ENCODE measurements at places on chromosomes 11 and 22.

DNA sequence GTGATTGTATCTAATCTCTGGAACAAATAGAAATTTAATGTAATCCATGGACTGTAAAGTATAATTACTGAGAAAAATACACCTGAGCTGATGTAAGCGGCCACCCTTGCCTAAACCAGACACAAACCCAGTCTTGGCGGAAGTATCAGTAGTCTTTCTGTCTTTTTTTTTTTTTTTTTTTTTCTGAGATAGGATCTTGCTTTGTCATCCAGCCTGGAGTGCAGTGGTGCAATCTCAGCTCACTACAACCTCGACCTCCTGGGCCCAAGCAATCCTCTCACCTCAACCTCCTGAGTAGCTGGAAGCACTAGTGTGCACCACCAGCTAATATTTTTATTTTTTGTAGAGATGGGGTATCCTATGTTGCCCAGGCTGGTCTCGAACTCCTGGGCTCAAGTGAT lies 5.5 kb upstream of the CXCR5 start:
- DNase-seq: no peak

GRCh38 chr11:3127706-3128355 lies 37.3 kb downstream of the OSBPL5 start:
- DNase-seq: no peak

DNA sequence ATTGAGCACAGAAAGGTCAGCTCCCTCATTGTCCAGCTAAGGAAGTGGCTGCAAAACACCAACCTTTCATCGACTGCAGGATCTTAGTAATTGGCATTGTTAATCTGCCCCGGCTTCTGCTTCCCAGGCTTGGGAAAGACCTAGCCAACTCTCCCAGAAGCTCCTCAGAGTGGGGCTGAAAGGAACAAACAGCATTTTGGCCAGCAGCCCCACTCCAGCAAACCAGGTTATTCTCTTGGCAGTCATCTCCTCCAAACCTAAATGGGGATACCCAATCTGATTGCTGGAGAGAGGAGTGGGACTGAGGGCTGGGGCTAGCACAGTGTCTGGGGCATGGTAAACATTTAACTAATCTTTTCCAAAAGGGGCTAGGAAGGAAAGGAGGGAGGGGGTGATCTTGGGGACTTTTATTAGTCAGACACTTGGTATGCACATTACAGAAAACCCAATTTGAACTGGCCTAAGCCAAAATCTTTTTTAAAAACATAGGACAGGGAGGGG lies 294.4 kb downstream of the MN1 start:
- DNase-seq: no peak

DNA sequence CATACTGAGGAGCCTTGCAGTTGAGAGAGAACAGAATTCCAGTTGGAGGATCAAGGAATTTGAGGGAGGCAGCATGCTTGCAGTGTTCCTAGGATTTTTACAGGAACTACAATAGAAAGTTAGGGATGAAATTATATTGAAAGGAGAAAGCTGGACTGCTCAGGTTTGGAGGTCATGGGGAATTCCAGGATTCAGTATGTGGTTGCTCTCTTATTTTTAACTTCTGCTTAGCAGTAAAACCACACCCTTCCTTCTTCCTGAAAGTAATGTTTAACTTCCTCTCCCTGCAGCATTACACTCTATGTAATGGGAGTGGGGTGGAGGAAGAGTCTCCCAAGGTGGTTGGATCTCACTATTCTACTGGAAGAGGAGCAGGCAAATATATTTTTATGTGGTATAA lies 31.3 kb downstream of the CTNND1 start:
- DNase-seq: no peak

GRCh38 chr11:44876194-44876723 lies 74.4 kb downstream of the TP53I11 start:
- DNase-seq: no peak

GRCh38 chr11:114483929-114484328 lies 44.7 kb downstream of the REXO2 start:
- no peak for DNase-seq

DNA sequence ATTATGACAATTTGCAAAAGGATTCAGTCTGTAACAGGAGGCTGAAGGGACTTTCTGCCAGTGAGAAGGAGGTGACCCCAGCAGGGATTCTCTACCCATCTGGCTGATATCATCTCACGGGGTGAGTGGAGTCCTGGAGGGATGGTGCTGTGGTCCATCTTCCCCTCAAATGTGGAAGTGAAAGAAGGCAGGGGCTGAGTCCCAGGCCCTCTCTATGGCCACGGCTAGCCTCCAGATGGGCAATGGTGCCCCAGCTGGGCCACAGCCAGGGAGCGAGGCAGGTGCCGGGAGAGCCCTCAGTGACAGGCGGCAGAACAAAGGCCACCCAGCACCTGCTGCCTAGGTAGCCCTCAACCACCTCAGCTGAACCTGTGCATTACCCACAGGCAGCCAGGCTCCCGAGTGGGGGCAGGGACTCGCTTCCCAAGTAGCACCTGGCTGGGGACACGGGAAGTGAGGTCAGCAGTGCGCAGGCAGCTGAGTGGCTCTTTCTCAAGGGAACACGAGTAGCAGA lies 6.7 kb downstream of the NECTIN1 start:
- no peak for DNase-seq

DNA sequence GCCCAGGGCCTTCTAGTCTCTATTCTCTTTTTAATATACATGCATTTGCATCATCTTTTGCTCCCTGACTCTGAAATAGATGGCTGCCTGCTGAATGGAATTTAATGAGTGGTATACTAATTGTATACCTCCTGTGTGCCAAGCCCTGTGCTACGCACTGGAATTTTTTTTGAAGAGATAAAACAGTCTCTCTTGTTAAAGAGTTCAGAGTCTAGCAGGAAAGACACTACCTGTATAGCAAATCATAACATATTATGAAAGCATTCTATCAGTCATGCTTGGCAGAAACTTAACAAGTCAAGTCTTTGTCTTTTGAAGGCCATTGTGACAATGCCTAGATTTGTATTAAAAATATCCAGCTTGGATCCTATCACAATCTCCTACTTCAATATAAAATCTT lies 63.7 kb upstream of the SESN3 start:
- DNase-seq: no peak

GRCh38 chr11:59224351-59224928 lies 11.7 kb upstream of the MPEG1 start:
- DNase-seq: no peak

- no peak for DNase-seq
These were observed 9.2 kb downstream of the GP1BB start for GRCh38 chr22:19732403-19733113.

DNA sequence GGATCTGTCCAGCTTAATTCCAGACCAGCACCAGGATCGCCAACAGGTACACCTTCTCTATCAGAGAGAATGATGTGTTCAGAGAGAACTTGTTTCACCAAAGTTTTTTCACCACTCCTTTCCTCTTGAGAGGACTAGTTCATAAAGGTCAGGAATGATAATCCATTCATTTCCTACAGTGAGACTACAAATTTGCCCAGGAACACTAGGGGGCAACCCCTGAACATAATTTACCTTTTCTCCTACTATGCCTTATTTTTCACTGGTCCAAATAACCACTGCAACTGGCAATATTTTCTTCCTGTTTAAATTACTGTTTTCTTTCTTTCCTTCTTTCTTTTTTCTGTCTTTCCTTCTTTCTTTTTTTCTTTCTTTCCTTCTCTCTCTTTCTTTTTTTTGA lies 22.5 kb downstream of the CAVIN3 start:
- DNase-seq: peak; percentile 40

Measured in SK-MEL-5 (cell line).